ENCODE measurements at places on chromosomes 6 and 20.

GRCh38 chr20:62171245-62171644 lies 11.6 kb upstream of the MTG2 start:
- no peak for DNase-seq

- DNase-seq: no peak
Observed at GRCh38 chr6:52136055-52136454, 48.6 kb upstream of the PKHD1 start.

- DNase-seq: no peak
Observed at GRCh38 chr6:79613912-79614311, 17.2 kb upstream of the SH3BGRL2 start.

- DNase-seq: no peak
Observed at GRCh38 chr20:57384953-57385761, 6.0 kb upstream of the RBM38 start.

DNA sequence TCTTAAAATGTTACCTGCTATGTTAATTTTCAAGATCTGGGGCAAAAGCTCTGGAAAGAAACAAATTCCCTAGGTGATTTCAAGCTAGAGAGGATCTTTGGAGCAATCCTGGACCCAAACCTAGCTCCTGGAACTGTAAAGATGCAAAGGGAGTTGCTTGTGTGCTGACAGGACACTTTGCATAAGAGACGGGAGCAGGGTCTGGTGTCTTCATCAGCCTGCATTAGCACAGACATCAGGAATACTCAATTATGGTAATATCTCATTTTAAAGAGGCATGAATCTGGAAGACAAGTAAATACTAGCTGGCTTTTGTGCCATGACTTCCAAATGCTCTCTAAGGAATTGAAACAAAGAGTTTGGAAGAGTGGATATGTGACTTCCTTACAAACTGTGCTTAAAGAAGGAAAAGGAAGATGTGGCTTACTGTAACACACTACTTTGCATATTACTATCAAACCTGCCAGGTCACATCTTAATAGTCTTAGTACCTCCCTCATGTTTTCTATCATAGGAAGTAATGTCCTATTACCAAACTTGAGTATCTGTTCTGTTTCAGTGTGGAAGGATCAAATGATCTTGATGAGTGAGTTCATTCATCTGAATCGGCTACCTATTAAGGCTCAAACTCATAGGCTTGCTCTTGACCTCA lies 193.4 kb downstream of the ALDH8A1 start:
- no peak for DNase-seq

- no peak for DNase-seq
Observed at GRCh38 chr6:32131439-32131948, 1.4 kb upstream of the FKBPL start.

- DNase-seq: no peak
Observed at GRCh38 chr6:25346064-25346463, 66.9 kb downstream of the CARMIL1 start.

DNA sequence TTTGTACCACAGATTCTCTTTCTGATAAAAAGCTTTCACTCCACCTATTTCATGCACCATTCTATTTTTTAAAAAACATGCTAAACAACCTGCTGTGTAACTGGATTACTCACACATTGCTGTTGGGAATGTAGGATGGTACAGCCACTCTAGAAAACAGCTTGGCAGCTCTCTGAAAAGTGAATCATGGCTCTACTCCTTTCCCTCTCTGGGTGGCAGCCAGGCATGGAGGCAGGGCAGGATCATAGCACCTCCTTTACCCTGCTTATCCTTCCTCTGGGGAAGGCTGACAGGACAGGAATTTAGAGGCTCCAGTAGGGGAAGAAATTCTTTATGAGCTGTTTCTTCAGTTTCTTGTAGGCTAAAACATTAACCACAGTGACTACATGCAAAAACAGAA lies 6.7 kb upstream of the VNN2 start:
- DNase-seq: no peak
